ENCODE measurements at places on chromosomes 4 and X. TPM values are rescaled to one million over a fixed set of nuclear protein-coding genes. Genes with fewer than 3 reads are reported as not detected.

GRCh38 chr4:114494246-114494803 is 104.3 kb upstream of the UGT8 start:
- DNase-seq: no peak

DNA sequence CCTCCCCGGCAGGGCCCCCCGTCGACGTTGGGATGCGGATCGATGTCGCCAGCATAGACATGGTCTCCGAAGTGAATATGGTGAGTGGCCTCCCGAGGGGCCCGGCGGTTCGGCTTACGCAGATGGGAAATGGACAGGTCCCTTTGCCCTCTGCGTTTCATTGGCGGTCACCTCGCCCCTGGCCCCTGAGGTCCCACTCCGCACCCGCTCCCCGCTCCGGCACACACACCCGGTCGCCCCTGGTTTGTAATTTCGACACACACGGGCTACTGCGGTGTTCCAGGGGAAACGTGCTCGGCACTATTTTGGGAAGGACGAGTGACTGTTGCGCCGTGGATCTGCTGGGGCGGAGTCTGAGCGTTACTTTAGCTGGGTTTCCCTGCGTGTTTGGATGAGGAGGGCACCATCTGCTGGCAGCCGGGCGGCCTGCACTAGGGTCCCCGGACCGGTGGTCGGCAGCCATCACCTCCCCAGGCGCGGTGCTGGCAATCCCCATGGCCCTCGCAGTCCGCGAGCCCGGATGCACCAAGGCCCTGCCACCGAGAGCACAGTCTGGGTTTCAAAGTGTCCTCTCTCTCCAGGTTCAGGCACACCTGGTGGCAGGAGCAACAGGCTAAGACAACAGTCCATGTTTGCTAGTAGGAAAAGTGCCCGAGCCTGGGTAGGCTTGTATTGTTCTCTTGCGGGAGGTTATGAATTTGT is 1.2 kb downstream of the GABRB1 start:
- DNase-seq: no peak

GRCh38 chr4:165724786-165725185 is 148.3 kb upstream of the TLL1 start:
- DNase-seq: no peak

Gene XAGE2
- not detected for total RNA-seq
